ENCODE measurements at places on chromosomes 11 and 22. TPM values are rescaled to one million over a fixed set of nuclear protein-coding genes. Genes with fewer than 3 reads are reported as not detected.

GRCh38 chr22:42754658-42755057 is 34.0 kb upstream of the A4GALT start:
- peaks cover 12% of the 10 kb centered on the region for H3K4me1 ChIP-seq
- H3K27ac ChIP-seq: peak overlapping the region; percentile 51
- no peaks in the 10 kb centered on the region for H3K36me3 ChIP-seq
- no peaks in the 10 kb centered on the region for H3K27me3 ChIP-seq

CDC42BPG gene
- 0.29 TPM for total RNA-seq

- peaks cover 26% of the 10 kb centered on the region for H3K27me3 ChIP-seq
- H3K4me3 ChIP-seq: peak overlapping the region; percentile 61
- peak overlapping the region; percentile 77 for H3K27ac ChIP-seq
- no peaks in the 10 kb centered on the region for H3K36me3 ChIP-seq
- H3K4me1 ChIP-seq: peaks cover 37% of the 10 kb centered on the region
- DNase-seq: peak; percentile 100
Observed at GRCh38 chr22:29310863-29311339, 4.5 kb downstream of the GAS2L1 start.

GRCh38 chr11:78054971-78055370 is 8.7 kb upstream of the THRSP start:
- no peaks in the 10 kb centered on the region for H3K27me3 ChIP-seq
- DNase-seq: no peak
- H3K4me1 ChIP-seq: peaks cover 8% of the 10 kb centered on the region
- H3K27ac ChIP-seq: no peak overlapping the region
- no peaks in the 10 kb centered on the region for H3K36me3 ChIP-seq

OR52K1 gene
- not detected for total RNA-seq

DNA sequence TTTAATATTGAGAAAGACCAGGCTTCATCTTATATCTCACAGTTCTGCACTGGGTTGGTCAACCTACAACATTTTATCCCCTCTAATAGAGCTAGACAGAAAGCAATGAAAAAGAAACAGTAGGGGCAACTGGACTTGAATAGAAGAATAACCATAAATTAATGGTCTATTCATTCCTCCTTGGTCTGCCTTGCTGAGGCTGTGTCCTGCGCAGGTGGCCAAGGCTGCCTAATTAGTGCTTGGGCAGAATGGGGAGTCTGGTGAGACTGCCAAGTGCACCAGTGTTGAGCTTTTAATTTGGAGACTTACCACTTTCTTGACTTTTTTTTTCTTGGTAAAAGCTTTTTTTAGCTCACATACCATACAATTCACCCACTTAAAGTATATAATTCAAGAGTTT is 35.0 kb upstream of the SPON1 start:
- H3K4me1 ChIP-seq: peaks cover 12% of the 10 kb centered on the region
- H3K27ac ChIP-seq: no peak overlapping the region
- H3K4me3 ChIP-seq: no peak overlapping the region
- H3K27me3 ChIP-seq: no peaks in the 10 kb centered on the region
- no peak for DNase-seq

CD82 gene
- 14.7 TPM for total RNA-seq

DNA sequence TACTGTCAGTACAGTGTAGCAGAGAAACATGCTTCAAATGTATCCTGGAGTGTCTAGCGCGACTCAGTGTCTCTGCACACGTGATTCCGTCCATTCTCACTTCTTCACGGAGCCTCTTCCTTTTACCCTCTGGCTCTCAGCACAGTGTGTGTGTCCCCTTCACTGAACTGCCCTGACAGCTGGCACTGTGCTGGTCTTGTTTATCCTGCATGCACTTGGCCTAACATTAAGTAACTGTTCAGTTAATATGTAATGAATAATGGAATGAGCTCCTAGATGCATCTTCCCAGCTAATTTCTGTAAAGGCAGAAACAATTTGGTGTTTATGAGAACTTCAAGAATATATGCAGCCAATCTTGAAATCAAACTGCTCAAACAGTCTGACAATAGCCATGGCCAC is 44.4 kb downstream of the KMT5B start:
- no peaks in the 10 kb centered on the region for H3K27me3 ChIP-seq
- DNase-seq: no peak
- H3K4me3 ChIP-seq: no peak overlapping the region
- peaks cover 83% of the 10 kb centered on the region for H3K36me3 ChIP-seq

GRCh38 chr22:25404928-25405816 is 159.3 kb upstream of the GRK3 start:
- no peaks in the 10 kb centered on the region for H3K27me3 ChIP-seq
- peak overlapping the region; percentile 51 for H3K27ac ChIP-seq
- H3K4me1 ChIP-seq: peaks cover 33% of the 10 kb centered on the region
- H3K4me3 ChIP-seq: peak overlapping the region; percentile 73

DNA sequence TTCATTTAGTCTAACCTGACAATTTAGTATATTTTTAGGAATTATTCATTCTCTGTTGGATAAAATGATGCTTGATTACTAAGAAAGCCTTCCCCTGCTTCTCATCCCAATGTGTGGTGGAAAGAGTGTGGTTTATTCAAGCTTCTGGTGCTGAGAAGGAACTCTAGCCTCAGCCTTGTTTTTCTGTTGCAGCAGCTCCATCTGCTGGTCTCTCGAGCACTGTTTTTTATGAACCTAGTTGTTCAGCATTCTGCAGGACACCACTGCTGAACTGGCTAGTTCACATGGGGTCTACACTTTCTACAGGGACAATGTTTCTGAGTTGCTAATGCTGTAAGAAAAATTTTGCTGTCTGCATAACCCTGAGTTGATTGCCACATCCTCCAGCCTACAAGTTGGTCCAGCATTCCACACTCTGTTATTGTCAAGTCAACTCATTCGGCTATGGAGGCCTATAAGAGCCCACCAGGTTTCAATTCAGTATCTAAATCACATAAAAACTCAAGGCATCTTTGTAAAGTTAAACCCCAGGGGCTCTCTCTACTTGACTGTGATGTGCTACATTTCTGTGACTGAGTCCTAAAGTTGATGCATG is 14.3 kb downstream of the OR2AG2 start:
- no peaks in the 10 kb centered on the region for H3K27me3 ChIP-seq
- H3K4me1 ChIP-seq: no peaks in the 10 kb centered on the region
- no peak overlapping the region for H3K27ac ChIP-seq
- no peak overlapping the region for H3K4me3 ChIP-seq
- H3K36me3 ChIP-seq: no peaks in the 10 kb centered on the region

- H3K4me3 ChIP-seq: no peak overlapping the region
- H3K27ac ChIP-seq: no peak overlapping the region
- peaks cover 53% of the 10 kb centered on the region for H3K36me3 ChIP-seq
- no peaks in the 10 kb centered on the region for H3K27me3 ChIP-seq
- DNase-seq: no peak
Observed at GRCh38 chr11:3359092-3359824, 19.7 kb downstream of the ZNF195 start.

DNA sequence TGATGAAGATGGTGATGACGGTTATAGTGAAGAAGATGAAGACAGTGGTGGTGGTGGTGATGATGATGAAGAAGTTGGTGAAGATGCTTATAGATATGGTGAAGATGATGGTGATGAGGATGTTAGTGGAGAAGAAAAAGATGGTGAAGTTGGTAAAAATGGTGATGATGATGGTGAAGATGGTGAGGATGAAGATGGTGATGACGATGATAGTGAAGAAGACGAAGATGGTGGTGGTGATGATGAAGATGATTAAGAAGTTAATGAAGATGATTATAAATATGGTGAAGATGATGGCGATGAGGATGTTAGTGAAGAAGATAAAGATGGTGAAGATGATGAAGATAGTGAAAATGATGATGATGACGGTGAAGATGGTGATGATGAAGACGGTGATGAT is 25.2 kb upstream of the FGF3 start:
- DNase-seq: no peak
- H3K4me3 ChIP-seq: no peak overlapping the region
- no peak overlapping the region for H3K27ac ChIP-seq
- H3K4me1 ChIP-seq: no peaks in the 10 kb centered on the region

- H3K4me3 ChIP-seq: peak overlapping the region; percentile 83
- H3K36me3 ChIP-seq: no peaks in the 10 kb centered on the region
- no peak for DNase-seq
- H3K27ac ChIP-seq: peak overlapping the region; percentile 85
- H3K4me1 ChIP-seq: peaks cover 28% of the 10 kb centered on the region
- no peaks in the 10 kb centered on the region for H3K27me3 ChIP-seq
Observed at GRCh38 chr22:20918663-20919218, 1.5 kb downstream of the CRKL start.

- H3K4me3 ChIP-seq: no peak overlapping the region
- peaks cover 4% of the 10 kb centered on the region for H3K4me1 ChIP-seq
- H3K27me3 ChIP-seq: no peaks in the 10 kb centered on the region
- no peak for DNase-seq
Observed at GRCh38 chr11:96125400-96125799, 201.5 kb upstream of the MTMR2 start.

MUC6 gene
- not detected for total RNA-seq

- H3K36me3 ChIP-seq: peaks cover 54% of the 10 kb centered on the region
- DNase-seq: no peak
- no peak overlapping the region for H3K4me3 ChIP-seq
- H3K4me1 ChIP-seq: peaks cover 20% of the 10 kb centered on the region
- no peaks in the 10 kb centered on the region for H3K27me3 ChIP-seq
- H3K27ac ChIP-seq: no peak overlapping the region
Observed at GRCh38 chr11:61447601-61448551, 18.0 kb downstream of the SDHAF2 start.

DNA sequence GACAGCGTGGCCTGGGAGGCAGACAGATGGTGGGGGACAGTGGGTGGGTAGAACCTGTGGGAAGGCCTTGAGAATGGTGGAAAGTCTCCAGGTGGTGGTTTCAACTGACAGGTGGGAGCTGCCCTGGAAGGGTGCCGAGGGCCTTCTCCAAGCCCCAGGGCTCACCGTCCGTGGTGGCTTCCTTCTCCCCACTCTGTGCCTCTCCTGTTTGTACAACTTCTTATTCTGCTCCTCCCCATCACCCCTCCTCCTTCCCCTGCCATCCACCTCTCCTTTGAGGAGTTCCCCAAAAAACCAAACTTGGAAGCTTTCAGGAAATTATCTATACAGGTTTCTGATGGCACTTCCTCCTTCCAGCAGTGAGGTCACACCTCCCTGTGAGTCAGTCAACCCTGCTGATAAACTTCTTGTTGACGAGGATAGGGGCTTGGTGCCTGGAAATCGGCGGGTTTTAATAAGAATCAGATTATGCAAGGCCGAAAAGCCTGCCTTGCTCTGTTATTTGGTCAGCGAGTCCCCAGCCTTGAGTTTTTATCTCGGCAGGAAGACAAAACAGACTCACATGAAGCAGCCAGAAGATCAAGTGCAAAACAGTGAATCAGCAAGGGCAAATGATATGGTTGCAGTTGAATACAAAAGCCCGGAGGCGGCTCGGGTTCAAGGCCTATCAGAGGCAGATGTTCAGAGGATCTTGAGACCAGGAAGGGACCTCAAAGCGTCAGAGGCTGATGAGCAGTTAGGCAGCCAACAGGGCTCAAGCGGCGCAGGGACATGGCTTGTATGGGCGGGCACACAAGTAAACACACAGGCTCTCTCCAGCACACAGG is 9.5 kb upstream of the ST3GAL4 start:
- DNase-seq: peak; percentile 84
- H3K27me3 ChIP-seq: no peaks in the 10 kb centered on the region
- peaks cover 33% of the 10 kb centered on the region for H3K4me1 ChIP-seq
- no peak overlapping the region for H3K27ac ChIP-seq

DNA sequence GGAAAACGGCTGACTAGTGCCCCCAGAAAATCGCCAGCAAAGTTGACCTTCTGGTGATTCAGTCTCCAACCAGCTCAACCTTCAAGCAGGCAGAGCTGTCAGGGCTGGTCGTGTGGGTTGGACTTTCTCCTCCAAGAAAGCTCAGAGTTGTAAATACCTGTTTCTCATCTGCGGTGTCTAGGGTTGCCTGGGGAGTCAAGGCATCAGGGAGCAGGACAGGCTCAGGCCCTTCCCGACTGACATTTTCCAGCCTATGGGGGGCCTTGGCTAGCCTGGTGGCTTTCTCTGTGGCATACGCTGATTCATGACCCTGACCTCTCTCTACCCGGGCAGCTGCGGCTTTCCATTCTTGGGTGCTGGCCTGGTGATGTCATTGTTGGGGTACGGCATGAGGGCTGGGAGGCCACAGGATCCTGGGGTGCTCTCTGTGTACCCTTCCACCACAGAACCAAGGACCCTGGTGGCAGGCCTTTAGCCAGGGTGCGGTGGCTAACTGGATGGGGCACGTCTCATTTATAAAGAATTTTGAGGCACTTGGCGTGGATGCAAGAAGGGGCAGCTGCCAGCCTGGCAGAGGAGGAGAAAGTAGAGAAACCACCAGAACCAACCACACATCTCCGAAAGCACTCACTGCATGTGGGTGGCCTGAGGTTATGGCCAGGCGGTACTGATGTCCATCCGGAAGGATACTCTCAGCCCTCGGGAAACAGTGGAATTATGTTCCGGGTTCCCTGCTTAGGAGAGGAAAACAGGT is 64.9 kb downstream of the BCR start:
- H3K27me3 ChIP-seq: no peaks in the 10 kb centered on the region
- DNase-seq: peak; percentile 97
- H3K4me3 ChIP-seq: peak overlapping the region; percentile 38
- H3K4me1 ChIP-seq: peaks cover 51% of the 10 kb centered on the region

- H3K27me3 ChIP-seq: no peaks in the 10 kb centered on the region
- no peak overlapping the region for H3K27ac ChIP-seq
- no peak overlapping the region for H3K4me3 ChIP-seq
- no peaks in the 10 kb centered on the region for H3K36me3 ChIP-seq
- no peak for DNase-seq
Observed at GRCh38 chr11:69560141-69560790, 78.8 kb downstream of the LINC01488 start.

- no peak overlapping the region for H3K4me3 ChIP-seq
- H3K27me3 ChIP-seq: no peaks in the 10 kb centered on the region
- no peaks in the 10 kb centered on the region for H3K4me1 ChIP-seq
- no peaks in the 10 kb centered on the region for H3K36me3 ChIP-seq
- DNase-seq: no peak
- no peak overlapping the region for H3K27ac ChIP-seq
Observed at GRCh38 chr11:75868990-75869389, 54.0 kb downstream of the UVRAG start.

DNA sequence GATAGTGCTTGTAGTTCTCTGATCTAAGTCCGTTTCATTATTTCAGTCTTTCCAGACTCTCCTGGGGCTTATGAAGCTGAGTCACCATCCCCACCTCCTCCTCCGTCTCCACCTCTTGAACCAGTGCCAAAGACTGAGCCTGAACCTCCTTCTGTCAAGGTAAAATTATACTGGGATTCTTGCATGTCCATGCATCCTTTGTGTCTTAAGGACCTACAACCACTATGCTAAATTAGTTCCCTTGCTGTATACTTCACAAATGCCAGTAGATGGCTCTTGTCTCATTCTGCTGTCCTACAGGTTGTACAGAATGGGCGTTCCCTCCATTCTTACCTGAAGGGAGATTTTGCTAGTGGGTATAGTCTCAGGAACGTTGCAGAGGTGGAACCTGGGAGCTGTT is 42.2 kb downstream of the POLD3 start:
- no peak for DNase-seq
- H3K36me3 ChIP-seq: no peaks in the 10 kb centered on the region
- no peaks in the 10 kb centered on the region for H3K27me3 ChIP-seq
- H3K27ac ChIP-seq: no peak overlapping the region
- no peak overlapping the region for H3K4me3 ChIP-seq
